ENCODE measurements at places on chromosomes 1 and 21.

DNA sequence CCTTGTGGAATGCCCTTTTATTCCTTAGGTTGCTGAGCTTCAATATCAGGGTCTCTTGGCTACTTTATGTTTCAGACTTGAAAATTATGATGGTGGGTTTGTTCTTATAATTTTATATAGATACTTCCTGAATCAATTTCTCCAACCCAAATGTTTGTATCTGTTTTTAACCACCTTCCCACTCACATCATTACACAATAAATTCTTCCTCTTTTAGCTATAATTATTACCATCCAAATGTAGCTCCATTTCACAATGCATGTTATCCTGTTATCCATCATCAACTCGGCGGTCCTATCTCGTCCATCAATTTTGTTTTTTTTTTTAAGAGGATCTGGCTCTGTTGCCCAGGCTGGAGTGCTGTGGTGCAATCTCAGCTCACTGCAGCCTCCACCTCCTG, 357.6 kb upstream of the ZP4 start:
- no peak for DNase-seq

DNA sequence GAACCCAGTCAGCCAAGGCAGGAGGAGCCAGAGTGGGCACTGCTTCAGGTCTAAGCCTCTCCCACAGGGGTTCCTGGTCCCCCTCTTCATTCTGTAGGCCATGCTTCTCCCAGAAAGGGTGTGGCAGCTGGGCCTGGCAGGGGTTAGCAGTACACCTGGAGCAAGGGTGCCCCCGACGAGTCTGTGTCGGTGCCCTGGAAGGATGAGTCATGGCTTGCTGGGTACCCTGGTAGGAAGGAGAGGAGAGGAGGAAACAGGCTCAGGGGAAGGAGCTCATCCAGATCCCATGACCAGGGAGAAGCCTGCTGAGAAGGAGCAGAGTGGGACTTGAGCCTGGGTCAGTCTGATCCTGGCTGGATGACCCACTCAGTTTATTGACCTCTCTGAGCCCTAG, 10.3 kb downstream of the KDF1 start:
- no peak for DNase-seq

- no peak for DNase-seq
Observed at GRCh38 chr1:2574350-2574749, 12.2 kb upstream of the PRXL2B start.

- no peak for DNase-seq
Observed at GRCh38 chr1:95622609-95623008, 388.6 kb downstream of the RWDD3 start.

DNA sequence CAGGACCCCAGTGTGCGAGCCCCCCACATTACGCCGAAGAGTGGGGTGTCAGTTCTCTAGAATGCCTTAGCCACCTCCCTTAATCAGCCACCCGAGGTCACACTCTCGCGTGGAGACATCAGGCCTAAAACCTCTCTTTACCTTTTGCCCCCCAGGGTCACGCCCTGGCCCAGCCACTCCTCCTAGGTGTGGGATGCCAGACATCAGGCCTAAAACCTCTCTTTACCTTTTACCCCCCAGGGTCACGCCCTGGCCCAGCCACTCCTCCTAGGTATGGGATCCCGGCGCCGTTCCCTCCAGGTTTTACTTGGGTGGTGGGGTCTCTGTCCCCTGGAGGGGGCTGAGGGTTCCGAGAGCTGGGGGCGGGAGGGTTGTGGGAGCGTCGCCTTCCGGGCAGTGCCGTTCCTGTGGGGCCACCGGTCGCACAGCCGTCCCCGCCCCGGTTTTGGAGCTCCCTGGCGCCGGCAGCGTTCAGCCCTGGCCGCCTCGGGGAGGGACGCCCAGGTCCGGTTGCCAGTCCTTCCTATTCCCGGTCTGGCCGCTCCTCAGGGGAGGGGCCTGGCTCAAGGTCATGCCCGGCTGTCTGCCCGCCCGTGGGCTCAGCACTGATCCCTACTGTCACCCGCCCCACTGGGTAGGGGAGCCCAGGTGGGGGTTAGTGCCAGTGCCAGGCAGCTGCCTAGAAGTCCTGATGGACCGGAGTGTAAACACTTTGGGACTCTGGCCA, 882 bp downstream of the VPS13D start:
- no peak for DNase-seq

- DNase-seq: no peak
Observed at GRCh38 chr1:116711263-116711840, 42.9 kb upstream of the CD2 start.

DNA sequence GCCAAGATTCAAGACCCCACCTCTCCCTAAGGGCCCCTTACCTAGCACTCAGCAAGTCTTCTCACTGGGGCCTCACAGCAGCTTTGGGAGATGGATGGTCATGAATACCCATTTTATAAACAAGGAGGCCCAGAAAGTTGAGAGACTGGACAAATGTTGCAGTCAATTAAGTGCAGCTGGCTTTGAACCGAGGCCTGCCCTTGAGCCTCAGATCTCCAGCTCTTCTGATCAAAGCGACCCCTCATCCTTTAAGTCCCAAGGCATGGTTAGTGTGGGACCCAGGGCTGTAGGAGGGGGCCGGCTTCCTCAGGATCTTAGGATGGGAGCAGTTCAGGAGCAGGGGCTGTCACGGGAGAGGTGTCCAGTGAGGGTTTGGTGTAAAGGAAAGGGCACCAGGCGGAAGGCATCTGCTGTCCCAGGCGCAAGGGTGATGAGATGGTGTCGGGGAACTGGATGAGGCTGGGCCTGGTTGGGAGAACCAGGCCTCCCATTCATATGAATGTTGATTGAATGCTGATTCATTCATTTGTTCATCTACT, 5.1 kb upstream of the MTFR1L start:
- no peak for DNase-seq

DNA sequence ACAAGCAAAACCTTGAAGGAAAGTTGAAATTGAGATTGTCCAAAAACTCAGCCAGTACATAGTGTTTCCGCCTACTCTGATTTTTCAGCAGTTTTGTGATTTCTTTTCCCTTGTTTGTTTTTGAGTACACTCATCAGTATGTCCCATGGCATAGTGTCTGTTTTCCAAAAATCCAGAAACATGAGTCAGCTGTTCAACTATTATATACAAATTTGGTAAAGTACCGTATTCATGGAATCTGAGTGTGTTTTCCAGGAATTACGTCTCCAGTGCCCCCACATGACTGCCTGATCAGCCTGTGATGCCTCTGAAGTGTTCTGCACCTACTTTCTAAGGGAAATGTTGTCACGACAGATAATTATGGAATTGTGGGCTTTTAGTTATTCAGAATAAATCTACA, 186.8 kb downstream of the LTN1 start:
- no peak for DNase-seq

- DNase-seq: no peak
Observed at GRCh38 chr1:75097654-75098053, 36.5 kb upstream of the LHX8 start.

GRCh38 chr1:115432061-115432460, 94.0 kb upstream of the NGF start:
- no peak for DNase-seq

DNA sequence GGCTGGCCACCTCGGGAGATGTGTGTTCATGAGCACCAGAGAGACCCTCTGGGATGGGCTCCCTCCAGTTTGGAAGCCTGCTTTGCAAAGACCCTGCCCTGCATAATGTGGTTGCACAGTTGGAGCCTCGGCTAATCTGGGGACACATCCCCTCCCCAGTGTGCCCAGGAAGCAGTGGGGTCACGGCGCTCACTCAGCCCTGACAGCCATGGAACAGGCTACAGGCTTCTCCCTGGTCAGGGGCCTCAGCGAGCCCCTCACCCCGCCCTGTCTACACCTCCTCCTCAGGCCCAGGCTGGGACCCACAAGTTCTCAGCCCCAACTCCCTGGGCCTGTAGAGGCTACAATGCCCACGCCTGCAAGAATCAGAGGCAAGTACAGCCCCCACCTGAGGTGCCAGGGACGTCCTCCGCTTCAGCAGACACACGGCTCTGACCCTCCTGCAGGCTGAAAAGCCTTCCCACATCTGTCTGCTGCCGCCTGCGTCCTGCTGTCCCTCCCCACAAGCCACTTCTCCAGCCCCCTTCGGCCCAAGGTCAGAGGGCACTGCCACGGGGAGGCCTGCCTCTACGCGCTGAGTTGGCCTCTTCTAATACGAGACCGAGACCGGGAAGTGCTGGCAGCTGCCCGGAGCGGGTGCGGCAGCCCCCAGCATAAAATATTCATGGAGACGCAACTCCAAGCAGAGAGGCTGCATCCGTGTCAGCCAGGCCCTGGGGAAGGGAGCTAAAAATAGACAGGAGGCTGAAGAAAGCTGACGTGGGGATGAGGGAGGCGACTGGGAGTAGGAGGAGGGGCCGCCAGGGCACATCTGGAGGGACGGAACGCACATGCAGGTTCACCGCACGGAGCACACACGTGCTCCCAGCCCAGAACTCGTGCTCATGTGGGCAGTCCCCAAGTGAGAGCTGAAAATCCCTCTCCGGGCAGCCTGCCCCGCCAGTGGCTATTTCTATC, 15.2 kb upstream of the GPR153 start:
- no peak for DNase-seq

GRCh38 chr1:32063261-32063681, 9.5 kb upstream of the TMEM39B start:
- DNase-seq: no peak

- DNase-seq: no peak
Observed at GRCh38 chr1:42369471-42369870, 11.1 kb upstream of the RIMKLA start.

DNA sequence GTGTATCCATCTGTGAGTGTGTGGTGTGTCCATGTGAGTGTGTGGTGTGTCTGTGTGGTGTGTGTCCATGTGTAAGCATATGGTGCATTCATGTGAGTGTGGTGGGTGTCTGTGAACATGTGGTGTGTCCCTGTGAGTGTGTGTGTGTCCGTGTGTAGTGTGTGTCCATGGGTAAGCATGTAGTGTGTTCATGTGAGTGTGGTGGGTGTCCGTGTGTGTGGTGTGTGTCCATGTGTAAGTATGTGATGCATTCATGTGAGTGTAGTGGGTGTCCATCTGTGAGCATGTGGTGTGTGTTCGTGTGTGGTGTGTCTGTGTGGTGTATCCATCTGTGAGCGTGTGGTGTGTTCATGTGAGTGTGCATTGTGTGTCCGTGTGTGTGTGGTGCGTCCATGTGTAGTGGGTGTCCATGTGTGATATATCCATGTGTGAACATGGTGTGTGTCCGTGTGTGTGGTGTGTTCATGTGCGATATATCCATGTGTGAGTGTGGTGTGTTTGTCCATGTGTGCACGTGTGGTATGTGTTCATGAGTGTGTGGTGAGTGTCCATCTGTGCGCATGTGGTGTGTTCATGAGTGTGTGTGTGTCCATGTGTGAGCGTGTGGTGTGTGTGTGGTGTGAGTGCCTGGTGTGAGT, 12.3 kb downstream of the SLC19A1 start:
- DNase-seq: no peak

DNA sequence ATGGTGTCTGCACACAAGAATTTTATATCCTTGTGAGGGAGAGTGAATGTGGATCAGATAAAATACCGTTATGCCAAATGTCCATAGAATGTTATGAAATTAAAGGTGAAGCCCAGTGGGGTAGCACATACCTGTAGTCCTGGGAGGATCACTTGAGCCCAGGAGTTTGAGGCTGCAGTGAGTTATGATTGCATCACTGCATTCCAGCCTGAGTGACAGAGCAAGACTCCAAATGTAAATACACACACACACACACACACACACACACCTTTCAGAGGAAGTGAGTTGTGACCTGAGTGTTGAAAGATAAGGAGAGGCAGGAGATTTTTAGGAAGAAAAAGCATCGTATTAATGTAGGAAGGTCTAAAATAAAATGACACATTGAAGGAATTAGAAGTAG, 28.1 kb upstream of the ZYG11A start:
- no peak for DNase-seq

All from cerebellar nuclear complex (tissue), 1 donor.